ENCODE measurements at places on chromosomes 6 and 20.
A peak's percentile ranks its signal among the peaks of the same experiment; 100 is the strongest.

GRCh38 chr6:25016014-25016720, 80.4 kb upstream of the RIPOR2 start:
- peak; percentile 65 for DNase-seq

GRCh38 chr6:137911675-137912191, 44.7 kb downstream of the TNFAIP3 start:
- DNase-seq, result no peak

DNA sequence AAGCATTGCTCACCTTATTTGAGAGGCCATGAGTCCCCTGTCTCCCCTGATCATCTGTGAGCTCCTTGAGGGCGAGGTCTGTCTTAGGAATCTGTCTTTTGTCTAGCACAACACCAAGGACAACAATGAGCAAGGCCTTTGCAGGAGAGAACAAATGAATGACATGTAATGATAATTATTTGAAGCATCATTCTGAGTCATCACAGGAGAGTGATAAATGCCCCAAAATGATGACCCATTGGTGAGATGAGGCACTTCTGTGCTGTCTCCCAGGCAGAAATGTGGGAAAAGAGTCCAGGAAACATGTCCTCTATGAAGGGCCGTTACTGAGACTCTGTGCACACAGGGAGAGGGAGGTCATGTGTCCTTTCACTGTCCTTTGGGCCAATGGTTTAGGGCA, 105.2 kb upstream of the LRFN2 start:
- no peak for DNase-seq

GRCh38 chr6:111871725-111872400, 1.4 kb downstream of the FYN start:
- DNase-seq, result no peak

GRCh38 chr6:25332655-25333071, 53.5 kb downstream of the CARMIL1 start:
- peak; percentile 21 for DNase-seq

GRCh38 chr6:137681445-137682009, 185.5 kb upstream of the TNFAIP3 start:
- no peak for DNase-seq
